Left ventricle myocardium superior (tissue), 1 donor: ENCODE measurements at places on chromosomes 2 and 18. TPM values are rescaled to one million over a fixed set of nuclear protein-coding genes. Genes with fewer than 3 reads are reported as not detected.

Gene DSEL
- 2.2 TPM for total RNA-seq

Gene EPB41L3
- total RNA-seq: 6.8 TPM

DNA sequence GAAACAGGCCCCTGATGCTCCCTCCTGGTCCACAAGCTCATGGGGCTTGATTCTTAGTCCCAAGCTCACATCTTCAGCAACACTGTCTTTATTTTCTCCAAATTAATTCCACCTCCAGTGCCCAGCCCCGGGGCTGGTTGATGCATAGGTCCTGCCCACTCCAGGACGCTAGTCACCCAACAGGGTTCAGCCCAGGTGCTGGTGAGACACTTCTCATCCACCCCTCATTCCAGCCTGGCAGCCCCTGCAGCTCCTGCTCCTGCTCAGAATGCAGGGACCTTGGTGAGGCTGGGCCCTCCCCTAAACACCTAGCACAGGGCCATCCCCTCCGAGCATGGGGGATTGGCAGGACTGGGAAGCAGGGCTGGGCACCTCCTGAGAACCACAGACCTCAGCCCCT, 25.7 kb downstream of the STEAP3 start:
- DNase-seq: no peak

DNA sequence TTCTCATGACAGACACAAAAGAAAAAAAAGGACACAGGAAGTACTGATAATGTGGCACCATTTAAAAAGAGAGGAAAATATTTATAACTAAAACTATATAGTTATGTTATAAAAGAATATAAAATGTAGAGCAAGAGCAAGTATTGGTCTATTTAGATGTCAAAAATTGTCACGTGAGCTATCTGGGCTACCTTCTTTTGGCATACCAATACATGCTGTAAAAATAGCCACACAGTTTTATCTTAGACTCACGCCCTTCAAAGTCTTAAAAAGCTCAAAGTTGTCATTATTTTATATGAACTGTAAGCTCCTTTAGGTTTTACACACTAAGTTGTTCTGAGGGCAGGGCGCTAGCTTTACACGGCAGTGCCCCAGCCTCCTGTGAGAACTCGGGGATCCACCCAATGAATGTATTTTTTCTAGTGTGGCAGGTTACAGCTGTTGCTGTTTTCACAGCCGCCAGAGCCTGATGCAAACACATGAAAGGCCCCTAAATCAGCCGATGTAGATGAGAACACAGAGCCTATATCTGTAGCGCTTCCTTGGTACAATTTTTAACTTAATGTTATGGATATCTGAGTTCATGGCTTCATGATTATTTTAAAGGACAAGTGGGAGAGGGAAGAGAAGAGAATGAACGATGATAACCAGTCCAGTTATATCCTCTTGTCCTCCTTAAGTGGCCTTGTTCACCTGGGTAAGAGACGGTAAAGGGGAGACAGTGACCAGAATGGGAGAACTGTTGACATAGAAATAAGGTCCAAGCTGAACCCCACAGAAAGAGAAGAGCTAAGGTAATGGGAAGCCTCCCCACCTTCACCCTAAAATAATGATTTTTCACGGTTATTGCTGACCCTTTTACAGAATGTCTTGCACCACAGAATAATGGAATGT, 130.8 kb downstream of the CACNB4 start:
- no peak for DNase-seq

- no peak for DNase-seq
Measured at GRCh38 chr2:239259173-239259572, 141.6 kb downstream of the HDAC4 start.

- DNase-seq: no peak
Measured at GRCh38 chr2:11074246-11074820, 80.9 kb upstream of the SLC66A3 start.

- DNase-seq: peak; percentile 25
Measured at GRCh38 chr2:240437551-240437860, 2.0 kb downstream of the GPC1 start.
